ENCODE measurements at places on chromosomes 2 and 18.

DNA sequence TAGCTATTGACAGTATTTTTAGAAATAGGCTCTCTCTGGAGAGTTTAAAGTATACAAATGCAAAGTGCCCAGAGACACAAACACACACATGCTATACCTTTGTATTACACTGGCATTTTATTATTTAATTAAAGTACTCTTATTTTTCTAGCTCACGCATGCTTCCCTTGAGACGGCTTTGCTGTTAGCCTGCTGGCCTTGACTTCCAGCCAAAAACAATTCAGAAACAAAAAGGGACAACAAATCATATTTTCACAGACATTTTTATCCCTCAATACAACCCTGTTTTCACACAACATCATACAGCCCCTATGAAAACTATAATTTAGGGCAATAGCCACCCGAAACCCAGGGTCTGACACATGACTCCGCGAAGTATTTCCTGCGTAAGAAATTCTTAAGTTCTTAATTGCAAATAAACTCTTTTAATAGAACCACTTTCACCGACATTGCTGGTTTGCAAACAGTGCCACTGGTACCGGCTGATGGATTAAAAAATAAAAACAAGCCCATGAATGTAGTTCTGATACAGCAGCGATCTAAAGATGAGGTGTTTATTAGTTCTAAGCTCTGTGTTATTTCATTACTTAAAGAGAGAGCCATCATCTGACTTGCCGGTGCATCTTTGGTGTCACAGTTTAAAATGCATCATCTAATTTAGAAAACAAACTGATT lies 185.1 kb downstream of the TCF4 start:
- no peak for DNase-seq

DNA sequence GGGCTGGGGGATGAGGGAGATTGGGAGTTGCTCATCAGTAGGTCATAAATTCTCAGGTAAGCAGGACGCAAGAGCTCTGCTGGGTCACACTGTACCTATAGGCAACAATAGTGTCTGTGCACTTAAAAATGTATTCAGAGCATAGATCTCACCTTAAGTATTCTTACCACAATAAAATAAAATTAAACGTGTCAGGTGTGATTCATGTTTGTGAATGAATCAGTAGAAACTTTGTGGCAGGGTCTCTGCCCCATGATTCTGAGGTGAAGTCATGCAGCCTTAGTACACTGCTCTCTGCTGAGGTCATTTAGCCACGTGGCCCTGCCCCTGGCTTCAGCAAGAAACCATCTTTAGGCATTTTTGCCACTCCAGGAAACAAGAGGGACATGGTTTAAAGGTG lies 253.8 kb downstream of the FBXO15 start:
- DNase-seq = no peak

GRCh38 chr2:10188729-10189305 lies 66.3 kb downstream of the RRM2 start:
- no peak for DNase-seq

- no peak for DNase-seq
These were observed 57.0 kb downstream of the ZNF407 start for GRCh38 chr18:74654638-74655037.

GRCh38 chr2:206275312-206276055 lies 1.0 kb downstream of the ZDBF2 start:
- peak; percentile 85 for DNase-seq

GRCh38 chr2:105121434-105121833 lies 83.6 kb downstream of the MRPS9 start:
- DNase-seq = no peak

DNA sequence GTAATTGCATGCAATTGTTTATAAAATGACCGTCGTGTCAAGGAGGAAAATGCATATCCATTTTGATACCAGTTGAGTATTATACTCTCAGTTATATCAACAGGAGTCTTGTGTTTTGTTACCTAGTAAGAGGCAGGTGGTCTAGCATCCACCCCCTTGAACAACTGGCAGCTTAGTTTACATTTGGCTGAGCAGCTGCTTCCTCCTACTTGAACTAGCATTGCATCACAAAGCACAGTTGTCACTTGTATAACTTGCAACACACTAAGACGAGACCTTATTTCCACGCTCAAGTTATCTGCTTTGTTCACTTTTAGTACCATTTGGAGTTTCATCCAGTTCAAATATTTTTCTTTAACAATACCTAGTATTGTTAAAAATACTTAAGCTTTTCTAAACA lies 75.4 kb upstream of the UBE2E3 start:
- DNase-seq = no peak

DNA sequence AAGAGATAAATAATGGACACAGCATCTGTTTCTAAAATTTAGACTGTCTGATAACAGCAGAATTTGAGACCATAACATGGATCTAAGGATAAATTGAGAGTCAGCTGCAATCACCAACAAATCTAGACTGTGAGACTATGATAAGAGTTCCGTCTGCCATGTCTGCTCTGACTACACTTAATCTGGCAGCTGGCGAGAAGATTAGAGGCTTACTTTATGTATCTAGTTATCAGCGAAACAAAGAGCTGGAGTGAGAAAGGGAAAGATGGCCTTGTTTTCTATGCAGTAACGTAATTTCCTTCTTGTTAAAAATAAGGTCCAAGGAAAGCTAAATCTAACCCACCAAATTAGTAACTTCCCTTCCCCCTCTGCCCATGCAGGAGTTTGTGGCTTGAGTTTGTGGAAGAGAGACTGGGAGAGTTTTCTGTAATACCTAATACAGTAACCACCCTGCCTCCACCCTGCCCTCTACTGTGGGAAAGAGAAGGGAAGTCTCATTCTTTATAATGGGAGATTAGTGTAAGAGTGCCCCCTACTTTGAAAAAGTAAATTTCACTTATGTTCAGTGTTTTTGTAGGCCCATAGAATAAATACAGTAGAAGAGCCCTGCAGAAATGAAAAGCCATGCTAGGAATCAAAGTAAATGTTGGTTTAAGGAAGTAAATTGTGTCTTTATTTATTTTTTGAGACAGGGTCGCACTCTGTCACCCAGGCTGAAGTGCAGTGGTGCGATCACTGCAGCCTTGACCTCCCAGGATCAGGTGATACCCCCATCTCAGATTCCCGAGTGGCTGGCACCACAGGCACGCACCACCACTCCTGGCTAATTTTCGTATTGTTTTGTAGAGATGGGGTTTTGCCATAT lies 27.5 kb downstream of the EML4 start:
- DNase-seq = peak; percentile 67

DNA sequence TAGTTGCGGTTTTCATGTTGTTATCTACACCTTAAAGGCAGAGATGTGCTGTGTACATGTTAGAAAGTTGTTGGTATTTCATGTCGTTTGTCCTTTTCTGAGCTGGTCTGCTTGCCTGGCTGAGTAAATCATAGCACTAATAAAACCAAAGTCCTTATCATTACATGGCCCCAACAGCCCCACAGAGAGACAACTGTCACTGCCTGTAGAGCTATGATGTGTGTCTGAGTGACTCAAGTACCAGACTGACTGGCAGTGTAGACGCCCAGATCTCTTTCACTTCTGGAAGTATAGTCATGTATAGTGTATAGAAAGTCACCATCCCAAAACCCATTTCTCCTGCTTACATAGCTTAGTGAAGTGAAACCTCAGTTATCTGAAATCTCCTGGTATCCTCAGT lies 4.3 kb downstream of the SOCS6 start:
- no peak for DNase-seq

DNA sequence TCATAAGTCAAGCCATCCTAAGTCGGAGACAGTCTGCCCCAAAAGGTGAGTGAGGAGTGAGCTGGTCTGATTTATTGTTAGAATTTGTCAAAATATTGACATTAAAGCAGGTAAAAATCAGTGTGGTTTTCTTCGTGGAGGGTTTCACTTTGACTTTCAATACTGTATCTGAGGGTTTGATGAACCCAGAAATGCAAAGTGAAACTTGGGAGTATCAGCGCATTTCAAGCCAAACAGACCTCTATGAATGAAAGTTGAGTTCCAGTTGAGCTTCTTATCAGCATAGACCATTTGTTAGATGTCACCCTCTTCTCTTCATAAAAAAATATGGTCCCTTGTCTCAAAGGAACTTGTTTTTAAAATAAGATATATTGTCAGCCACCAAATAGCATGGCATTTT lies 21.7 kb upstream of the CXCR4 start:
- no peak for DNase-seq

DNA sequence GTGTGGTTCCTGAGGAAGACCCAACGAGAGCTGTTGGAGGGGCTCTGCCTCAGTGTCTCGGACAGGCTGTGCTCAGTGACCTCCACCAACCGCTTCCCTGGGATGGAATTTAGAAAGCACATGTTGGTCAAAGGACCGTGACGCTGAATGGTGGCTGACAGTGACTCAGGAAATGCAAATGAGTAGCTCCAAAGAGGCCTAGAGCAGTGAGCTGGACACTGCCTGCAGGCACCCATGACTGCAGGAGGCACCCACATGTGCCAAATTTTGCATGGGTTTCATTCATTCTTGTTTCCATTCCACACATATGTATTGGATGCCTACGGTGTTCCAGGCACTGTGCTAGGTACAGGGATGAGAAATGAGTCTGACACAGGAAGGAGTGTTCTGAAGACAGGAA lies 46.4 kb downstream of the ACKR3 start:
- DNase-seq = no peak

GRCh38 chr2:106282462-106283170 lies 88.5 kb upstream of the UXS1 start:
- DNase-seq = no peak

GRCh38 chr2:3535467-3535793 lies 16.1 kb upstream of the ADI1 start:
- no peak for DNase-seq

DNA sequence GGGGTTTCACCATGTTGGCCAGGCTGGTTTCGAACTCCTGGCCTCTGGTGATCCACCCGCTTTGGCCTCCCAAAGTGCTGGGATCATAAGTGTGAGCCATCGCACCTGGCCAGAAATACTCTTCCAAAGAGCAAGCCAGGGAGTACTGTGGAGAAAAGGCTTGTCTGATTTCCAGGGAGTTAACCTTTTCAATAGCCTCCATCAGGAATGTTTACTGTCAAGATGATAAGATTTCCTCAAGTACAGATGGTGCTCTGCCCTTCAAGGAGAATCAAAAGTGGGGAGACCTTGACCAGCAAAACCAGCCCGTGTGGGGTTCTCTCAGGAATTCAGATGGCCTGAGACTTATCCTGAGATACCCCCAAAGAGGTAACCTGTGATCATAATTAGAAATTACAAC lies 237.2 kb downstream of the PRKCE start:
- DNase-seq = no peak

- DNase-seq = no peak
These were observed 13.5 kb upstream of the GPR39 start for GRCh38 chr2:132403146-132403545.

DNA sequence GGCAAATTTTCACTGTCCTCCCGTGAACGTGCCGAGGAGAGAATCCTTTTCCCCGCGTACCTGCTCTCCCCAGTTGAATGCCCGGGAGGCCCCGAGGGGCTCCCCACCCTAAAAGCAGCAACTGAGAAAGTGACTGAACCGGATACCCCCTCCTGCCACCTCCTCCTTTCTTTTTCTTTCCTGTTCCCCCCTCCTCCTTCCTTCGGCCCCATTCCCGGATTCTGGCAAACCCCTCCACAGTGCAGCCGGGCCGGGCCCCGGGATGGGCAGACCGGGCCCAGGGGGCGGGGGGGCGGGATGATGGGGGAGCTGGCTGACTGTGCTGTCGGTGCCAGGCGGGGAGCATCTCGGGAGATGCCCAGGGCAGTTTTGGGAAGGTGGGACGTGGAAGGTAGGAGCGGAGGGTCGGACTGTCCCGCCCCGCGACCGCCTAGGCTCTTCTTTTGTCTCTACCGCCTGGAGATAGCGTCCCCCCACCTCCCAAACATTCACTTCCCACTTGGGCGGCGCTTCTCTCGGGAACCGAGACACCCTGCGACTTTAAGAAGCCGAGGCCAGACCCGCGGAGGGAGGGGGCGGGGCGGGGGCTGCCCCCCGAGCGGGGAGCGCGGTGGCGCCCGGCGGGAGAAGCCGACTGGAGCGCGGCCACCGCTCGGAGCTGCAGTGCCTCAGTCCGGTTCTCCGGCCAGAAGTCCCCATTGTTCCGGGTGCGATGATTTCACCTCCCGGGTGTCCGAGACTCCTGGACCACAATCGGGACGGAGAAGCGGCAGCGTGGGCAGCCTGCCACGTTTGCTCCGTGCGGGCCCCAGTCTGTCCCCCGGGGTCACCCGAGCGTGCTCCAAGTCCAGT lies 8.2 kb downstream of the DLX2 start:
- no peak for DNase-seq

- DNase-seq = no peak
These were observed 65.1 kb upstream of the FOSL2 start for GRCh38 chr2:28327581-28327955.

GRCh38 chr2:69686813-69687212 lies 43.3 kb upstream of the AAK1 start:
- no peak for DNase-seq

DNA sequence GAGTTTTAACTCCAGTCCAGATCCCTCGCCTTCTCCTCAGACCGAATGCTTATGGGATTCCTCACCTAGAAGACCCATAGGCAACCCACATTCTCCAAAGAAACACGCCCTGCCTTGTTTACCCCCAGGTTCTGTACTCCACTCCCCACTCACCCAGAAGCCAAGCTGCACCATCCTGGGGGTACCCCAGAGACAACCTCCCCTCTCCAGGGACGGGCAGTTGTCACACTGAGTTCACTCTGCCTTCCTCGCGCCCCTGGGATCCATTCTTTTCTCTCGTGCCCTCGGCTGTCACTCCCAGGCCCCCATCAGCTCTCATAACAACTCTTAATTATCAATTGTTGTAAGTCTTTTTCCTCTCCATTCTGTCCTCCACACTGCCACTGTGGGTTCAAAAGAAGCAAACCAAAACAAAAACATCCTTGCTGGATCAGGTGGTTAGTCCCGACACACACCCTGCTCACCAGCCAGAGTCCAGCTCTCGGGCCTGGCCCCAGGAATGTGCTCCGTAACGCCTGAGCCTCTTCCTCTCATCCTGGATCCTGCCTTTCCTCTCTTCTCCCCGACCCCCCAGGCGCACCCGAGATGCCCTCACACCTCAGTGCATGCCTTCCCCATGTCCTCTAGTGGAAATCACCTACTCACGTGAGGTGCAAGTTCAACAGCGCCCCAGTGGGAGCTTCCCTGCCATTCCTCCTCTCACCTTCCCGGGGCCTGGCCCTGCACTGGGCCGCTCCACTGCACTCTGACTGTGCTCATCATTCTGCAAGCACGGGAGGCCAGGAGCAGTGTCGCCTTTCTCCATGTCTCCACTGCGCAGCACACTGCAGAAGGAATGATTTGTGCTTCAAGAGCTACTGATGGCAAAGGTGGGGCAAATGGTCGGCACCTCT lies 20.7 kb downstream of the COX7A2L start:
- no peak for DNase-seq

DNA sequence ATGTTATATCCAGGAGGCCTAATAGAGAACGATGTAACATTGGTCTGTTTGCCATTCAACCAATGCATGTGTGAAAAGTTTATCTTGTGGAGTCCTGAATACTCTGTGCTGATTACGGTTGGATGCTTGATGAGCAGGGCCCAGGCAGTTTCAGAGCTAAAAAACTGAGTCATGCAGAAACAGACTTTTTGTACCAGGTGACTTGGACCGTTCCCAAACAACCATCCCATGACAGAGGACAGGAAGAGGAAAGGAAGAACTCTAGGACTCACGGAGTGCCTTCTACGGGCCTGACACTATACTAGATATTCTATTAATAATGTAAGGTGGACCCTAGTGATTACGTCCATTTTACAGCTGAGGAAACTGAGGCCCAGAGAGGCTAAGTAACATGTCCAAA lies 142.1 kb downstream of the ARHGAP28 start:
- DNase-seq = no peak
